ENCODE measurements at places on chromosomes 3 and 15. TPM values are rescaled to one million over a fixed set of nuclear protein-coding genes. Genes with fewer than 3 reads are reported as not detected.

TERC gene
- 61.6 TPM for total RNA-seq

ATRIP gene
- 4.2 TPM for total RNA-seq

KCNH8 gene
- not detected for total RNA-seq

SLCO3A1 gene
- total RNA-seq: 3.4 TPM

RPUSD2 gene
- 14.7 TPM for total RNA-seq

GALK2 gene
- total RNA-seq: 47.3 TPM

LRRC34 gene
- total RNA-seq: 1.2 TPM

SAMD7 gene
- total RNA-seq: not detected

SLC7A14 gene
- 0.60 TPM for total RNA-seq

CELF6 gene
- total RNA-seq: 0.35 TPM

CHRM5 gene
- 0.15 TPM for total RNA-seq

TMEM45A gene
- 56.3 TPM for total RNA-seq

BSN gene
- under 0.01 TPM for total RNA-seq

LAMB2 gene
- 460 TPM for total RNA-seq

GPR62 gene
- total RNA-seq: not detected

ARNT2 gene
- total RNA-seq: 14.9 TPM

ANKDD1A gene
- total RNA-seq: 15.3 TPM

CFAP100 gene
- not detected for total RNA-seq

CCR5 gene
- total RNA-seq: not detected

ZNF860 gene
- 0.38 TPM for total RNA-seq

TEX55 gene
- not detected for total RNA-seq

RAB6B gene
- total RNA-seq: 0.30 TPM

CIDEC gene
- total RNA-seq: not detected

SPRED1 gene
- total RNA-seq: 38.9 TPM

TYRO3 gene
- 9.7 TPM for total RNA-seq

FAM81A gene
- total RNA-seq: not detected

Measured in smooth muscle cell of the coronary artery (primary cell).